Esophagus squamous epithelium (tissue), 5 donors: ENCODE measurements at places on chromosomes 1 and 21. TPM values are rescaled to one million over a fixed set of nuclear protein-coding genes. Genes with fewer than 3 reads are reported as not detected.

GRCh38 chr1:51686450-51686849 lies 69.6 kb downstream of the OSBPL9 start:
- no peak for DNase-seq
- H3K36me3 ChIP-seq: no peaks in the 10 kb centered on the region
- H3K4me1 ChIP-seq: no peaks in the 10 kb centered on the region
- H3K4me3 ChIP-seq: no peak overlapping the region
- H3K27ac ChIP-seq: no peak overlapping the region
- H3K27me3 ChIP-seq: no peaks in the 10 kb centered on the region

GRCh38 chr1:22841860-22842281 lies 130.8 kb downstream of the LACTBL1 start:
- DNase-seq: no peak
- no peak overlapping the region for H3K4me3 ChIP-seq
- peaks cover 8% of the 10 kb centered on the region for H3K4me1 ChIP-seq
- no peaks in the 10 kb centered on the region for H3K27me3 ChIP-seq

DNA sequence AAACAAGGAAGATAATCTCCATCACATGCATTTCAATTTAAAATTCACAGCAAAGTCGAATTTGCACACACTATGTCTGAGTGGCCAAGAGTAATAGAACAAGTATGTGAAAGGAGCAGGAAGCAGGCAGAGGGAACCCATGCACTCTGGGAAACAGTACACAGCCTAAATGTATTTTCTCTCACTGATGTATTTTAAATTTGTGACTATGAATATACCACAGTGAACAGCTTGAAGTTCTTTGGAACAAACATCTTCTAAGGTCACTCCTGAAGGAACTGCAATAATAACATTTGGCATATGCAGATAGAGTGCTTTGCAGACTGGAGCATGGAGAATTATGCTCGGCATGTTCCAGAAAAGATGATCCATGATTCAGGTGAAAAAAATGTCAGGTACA lies 223.1 kb upstream of the PKN2 start:
- H3K27me3 ChIP-seq: no peaks in the 10 kb centered on the region
- H3K36me3 ChIP-seq: no peaks in the 10 kb centered on the region
- H3K4me1 ChIP-seq: peaks cover 15% of the 10 kb centered on the region
- H3K27ac ChIP-seq: no peak overlapping the region
- no peak overlapping the region for H3K4me3 ChIP-seq

Gene CELA3B
- not detected for total RNA-seq

- H3K36me3 ChIP-seq: no peaks in the 10 kb centered on the region
- H3K27me3 ChIP-seq: peaks cover 22% of the 10 kb centered on the region
- H3K4me1 ChIP-seq: peaks cover 49% of the 10 kb centered on the region
- no peak overlapping the region for H3K27ac ChIP-seq
- no peak overlapping the region for H3K4me3 ChIP-seq
- no peak for DNase-seq
Observed at GRCh38 chr1:147722124-147722523, 38.3 kb downstream of the GJA5 start.

DNA sequence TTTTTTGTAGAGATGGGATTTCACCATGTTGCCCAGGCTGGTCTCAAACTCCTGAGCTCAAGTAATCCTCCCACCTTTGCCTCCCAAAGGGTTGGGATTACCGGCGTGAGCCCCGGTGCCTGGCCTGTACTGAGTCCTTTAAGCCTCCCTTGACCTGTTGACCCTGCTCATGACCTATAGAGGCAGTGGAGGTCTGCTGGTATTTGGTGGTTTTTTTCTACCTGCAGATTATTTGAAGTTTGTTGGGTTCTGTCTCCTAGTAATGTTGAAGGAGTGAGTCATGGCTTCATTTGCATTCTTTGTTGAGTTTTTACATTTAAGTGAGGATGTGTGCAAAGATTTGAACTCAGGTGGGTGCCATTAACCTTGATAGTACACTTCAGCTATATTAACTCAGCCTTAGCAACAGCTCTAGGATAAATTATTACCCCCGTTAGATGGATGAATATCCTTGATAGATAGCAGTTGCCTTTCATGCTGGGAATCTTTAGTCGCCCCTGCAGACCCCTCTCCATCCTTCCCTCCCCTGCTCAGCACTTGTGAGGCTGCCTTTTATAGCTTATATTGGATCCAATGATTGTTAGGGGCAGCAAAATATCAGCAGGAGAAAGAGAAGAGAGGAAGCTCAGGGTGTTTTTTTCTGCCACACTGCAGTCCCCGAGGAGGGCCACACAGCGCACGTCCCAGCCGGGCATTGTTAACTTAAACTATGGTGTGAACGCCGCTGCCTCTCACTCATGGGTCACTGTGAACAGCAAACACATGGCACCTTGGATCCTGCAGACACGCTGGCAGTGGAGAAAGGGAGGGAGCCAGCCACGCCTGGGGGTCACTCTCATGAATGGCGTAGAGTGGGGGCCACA lies 14.9 kb upstream of the NPPB start:
- no peaks in the 10 kb centered on the region for H3K27me3 ChIP-seq
- H3K4me1 ChIP-seq: no peaks in the 10 kb centered on the region
- DNase-seq: no peak

Gene KANK4
- not detected for total RNA-seq

GRCh38 chr1:224266105-224266914 lies 63.7 kb downstream of the NVL start:
- H3K36me3 ChIP-seq: no peaks in the 10 kb centered on the region
- H3K4me3 ChIP-seq: no peak overlapping the region
- no peaks in the 10 kb centered on the region for H3K4me1 ChIP-seq
- no peaks in the 10 kb centered on the region for H3K27me3 ChIP-seq
- H3K27ac ChIP-seq: no peak overlapping the region

GRCh38 chr1:224433041-224433691 lies 1.4 kb downstream of the WDR26 start:
- H3K27ac ChIP-seq: peak overlapping the region; percentile 97
- peaks cover 70% of the 10 kb centered on the region for H3K4me1 ChIP-seq
- H3K36me3 ChIP-seq: no peaks in the 10 kb centered on the region
- peak overlapping the region; percentile 85 for H3K4me3 ChIP-seq

- H3K27me3 ChIP-seq: no peaks in the 10 kb centered on the region
- H3K4me3 ChIP-seq: no peak overlapping the region
- no peaks in the 10 kb centered on the region for H3K36me3 ChIP-seq
- no peaks in the 10 kb centered on the region for H3K4me1 ChIP-seq
Observed at GRCh38 chr1:10242811-10243210, 32.4 kb downstream of the KIF1B start.

Gene RNU1-4
- total RNA-seq: under 0.01 TPM

DNA sequence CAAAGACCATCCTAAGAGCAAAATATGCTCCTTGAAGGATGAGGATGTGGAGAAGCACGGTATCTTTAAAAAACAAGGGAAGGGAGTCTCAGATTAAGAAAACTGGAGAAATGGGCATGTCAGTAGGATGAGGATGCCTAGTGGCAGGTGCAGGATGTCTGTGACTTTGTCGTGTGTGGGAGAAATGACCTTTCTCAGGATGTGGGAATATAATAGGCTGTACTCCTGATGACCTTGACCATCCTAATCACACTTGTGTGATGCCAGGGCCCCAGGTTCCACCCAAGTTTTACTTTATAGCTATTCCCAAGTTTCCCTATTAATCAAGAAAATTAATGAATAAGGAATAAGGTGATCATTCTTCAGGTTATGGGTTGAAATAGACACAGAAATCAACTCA lies 12.9 kb downstream of the C1orf116 start:
- H3K27ac ChIP-seq: peak overlapping the region; percentile 96
- H3K4me3 ChIP-seq: no peak overlapping the region
- no peaks in the 10 kb centered on the region for H3K27me3 ChIP-seq

DNA sequence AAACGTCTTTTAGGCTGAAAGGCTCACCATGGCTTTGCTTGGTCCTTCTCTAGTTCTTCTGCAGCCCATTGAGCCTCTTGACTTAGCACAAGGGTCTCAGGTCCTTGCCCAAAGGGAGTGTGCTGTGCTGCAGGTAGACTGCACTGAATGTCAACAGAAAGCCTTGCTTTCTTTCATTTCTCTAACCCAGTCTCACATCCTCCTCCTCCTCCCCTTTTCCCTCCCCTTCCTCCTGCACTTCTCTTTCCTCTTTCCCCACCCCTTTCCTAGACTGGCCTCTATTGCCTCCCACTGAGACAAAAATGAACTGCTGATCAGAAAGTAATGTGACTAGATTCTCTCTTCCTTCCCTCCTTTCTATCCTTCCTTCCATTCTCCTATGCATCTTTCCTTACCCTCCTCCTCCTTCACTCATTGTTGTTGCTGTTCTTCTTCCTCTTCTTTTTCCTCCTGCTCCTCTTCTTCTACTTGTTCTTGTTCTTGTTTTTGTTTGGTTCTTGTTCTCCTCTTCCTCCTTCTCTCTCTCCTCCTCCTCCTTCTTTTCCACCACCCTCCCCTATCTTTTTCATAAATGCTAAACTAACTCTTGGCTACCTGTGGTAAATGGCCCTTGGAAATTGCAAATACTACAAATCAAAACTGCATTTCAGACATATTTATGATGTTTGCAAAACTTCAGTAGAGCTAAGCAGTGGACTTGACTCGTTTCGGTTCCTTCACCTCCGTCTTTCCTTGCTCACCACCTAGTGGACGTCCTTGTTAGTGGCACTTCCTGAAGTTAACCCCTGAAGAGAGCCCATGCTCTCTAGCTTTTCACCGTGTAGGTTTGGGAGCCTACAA lies at the start of gene SELL:
Gene SELL (minus strand): TSS at position 152 of the 840 bp plus-strand sequence. CDS start 122 bp downstream, at position 30.
- H3K36me3 ChIP-seq: no peaks in the 10 kb centered on the region
- H3K27me3 ChIP-seq: no peaks in the 10 kb centered on the region
- H3K4me3 ChIP-seq: peak within 1 kb of the TSS; percentile 12
- no peak for DNase-seq

Gene COQ8A
- 37.8 TPM for total RNA-seq

DNA sequence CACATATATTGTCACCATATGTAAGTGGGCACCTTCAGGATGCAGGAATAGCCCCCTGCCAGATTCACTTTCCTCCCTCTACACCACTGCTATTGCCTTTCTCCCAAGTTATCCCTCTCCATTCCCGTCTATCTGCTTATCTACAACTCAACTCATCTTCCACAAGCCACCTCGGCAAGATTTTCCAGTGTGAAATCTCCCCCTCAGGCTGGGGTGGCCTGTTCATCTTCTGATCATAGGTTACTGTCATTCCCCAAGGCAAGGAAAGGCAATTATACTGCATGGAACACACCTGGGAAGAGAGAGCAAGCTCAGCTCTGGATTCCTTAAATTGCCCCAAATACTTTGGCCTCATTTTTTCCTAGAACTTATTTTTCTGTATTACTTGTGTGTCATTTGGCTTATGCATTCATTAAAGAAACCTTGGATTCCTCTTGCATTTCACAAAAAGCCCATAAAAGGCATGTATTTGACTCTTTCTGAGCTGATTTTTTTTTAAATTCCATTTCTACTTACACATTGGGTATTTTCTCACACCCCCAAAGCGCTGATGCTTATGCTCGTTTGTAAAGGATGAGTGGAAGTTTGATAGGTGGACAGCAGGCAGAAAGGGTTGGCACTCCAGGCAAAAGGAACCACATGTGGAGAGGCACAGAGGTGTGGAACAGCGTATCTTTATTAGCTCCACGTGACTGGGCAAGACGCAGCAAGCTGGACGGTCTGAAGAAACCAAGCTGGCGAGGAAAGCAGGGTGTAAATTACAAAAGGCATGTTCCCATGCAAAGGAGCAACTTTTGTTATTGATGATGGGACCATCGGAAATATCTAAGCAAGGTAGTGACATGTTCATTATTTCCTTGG lies 169.7 kb upstream of the RAB4A start:
- H3K4me1 ChIP-seq: no peaks in the 10 kb centered on the region
- no peaks in the 10 kb centered on the region for H3K27me3 ChIP-seq
- H3K27ac ChIP-seq: no peak overlapping the region
- DNase-seq: no peak
- H3K4me3 ChIP-seq: no peak overlapping the region

DNA sequence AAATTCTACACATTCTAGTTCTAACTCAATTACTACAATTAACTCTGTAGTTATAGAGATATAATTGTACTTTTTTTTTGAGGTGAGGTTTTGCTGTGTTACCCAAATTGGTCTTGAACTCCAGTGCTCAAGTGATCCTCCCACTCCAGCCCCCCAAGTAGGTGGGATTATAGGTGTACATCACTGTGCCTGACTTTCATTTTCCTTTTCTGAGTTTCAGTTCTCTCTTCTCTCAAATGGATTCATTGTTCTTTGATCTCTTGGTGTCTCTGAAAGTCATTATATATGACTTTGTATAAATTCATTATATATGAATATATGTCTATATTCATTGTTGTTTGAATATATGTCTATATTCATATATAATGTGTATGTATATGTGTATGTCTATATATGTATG lies 74.0 kb upstream of the GALNT2 start:
- H3K36me3 ChIP-seq: no peaks in the 10 kb centered on the region
- no peak for DNase-seq
- no peaks in the 10 kb centered on the region for H3K27me3 ChIP-seq
- H3K4me3 ChIP-seq: no peak overlapping the region
- no peak overlapping the region for H3K27ac ChIP-seq

DNA sequence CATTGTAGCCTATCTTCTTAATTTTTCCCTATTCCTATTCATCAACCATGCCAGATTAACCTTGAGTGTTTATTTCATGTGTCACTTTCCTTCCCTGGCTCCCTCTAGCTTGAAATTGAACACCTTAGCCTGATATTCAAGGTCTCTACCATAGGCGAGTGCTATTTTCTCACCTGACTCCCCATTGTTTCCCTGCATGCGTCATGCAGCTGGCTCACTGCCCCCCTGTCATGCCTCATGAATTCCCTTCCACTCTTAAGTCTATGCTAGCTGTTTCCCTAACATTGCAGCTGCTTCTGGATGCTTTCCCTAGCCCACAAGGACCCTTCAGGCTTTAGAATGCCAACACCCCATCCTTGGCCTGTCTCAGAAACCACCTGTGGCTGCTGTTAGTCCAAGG lies 56.7 kb upstream of the CD1D start:
- H3K27ac ChIP-seq: no peak overlapping the region
- peaks cover 12% of the 10 kb centered on the region for H3K4me1 ChIP-seq
- H3K27me3 ChIP-seq: no peaks in the 10 kb centered on the region
- no peak for DNase-seq
- no peaks in the 10 kb centered on the region for H3K36me3 ChIP-seq

DNA sequence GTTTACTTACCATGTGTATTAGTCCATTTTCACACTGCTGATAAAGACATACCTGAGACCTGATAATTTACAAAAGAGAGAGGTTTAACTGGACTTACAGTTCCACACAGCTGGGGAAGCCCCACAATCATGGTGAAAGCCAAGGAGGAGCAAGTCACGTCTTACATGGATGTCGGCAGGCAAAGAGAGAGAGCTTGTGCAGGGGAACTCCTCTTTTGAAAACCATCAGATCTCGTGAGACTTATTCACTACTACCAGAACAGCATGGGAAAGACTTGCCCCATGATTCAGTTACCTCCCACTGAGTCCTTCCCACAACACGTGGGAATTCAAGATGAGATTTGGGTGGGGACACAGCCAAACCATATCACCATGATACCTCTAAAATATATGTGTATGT lies 39.3 kb upstream of the ERRFI1 start:
- no peaks in the 10 kb centered on the region for H3K27me3 ChIP-seq
- H3K4me3 ChIP-seq: no peak overlapping the region
- no peak for DNase-seq

Gene RAB25
- total RNA-seq: 282 TPM
